ENCODE measurements at places on chromosomes 1 and 21.

DNA sequence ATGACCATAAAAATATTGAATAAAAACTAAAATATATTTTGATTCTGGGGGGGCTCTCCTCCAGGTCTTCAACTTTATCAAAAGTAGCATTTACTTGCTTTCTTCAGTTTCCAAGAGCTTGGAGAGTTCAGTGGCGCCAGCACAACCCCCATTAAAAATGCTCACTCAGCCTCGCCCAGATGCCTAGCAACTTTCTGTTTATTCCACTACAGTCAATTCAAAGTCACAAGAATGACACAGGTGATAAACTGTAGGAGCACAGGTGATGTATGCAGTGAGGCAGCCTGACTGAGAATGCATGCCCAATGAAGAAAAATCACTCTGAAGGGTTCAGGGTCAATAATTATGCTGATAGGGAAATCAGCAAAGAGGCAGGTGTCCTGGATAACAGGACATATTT lies 159.4 kb upstream of the ATP1B1 start:
- no peak for DNase-seq

- DNase-seq = no peak
Observed at GRCh38 chr1:54649130-54649898, 7.7 kb downstream of the MROH7 start.

DNA sequence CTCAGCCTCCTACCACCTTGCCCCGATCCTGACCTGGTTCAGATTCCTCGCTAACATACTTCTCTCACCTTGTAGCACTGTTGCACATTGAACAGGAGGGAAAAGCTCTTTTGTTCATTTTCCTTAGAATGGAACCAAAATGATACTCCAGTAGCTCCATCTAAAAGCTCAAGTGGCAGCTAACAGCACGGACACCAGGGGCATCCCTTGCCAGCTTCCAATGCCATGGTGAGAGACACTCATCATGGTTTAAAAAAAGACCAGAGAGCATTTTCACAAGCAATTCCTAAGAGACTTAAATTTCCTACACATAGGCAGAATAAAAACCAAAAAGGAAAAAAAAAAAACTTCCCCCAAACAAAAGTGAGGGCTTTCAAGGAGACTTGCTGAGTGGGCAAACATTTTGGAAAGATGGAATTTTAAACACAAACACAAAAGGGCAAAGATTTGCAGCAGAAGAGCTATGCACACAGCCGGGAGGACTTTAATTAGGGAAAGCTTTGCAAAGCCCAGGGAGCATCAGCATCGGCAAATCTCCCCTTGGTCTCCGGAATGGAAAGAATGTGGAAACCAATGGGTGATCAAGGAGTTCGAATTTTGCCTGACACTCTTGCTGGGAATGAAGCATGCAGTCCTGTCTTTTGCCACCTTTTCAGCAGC lies 84.3 kb downstream of the CAPZB start:
- DNase-seq = no peak

GRCh38 chr21:44365251-44365966 lies 12.0 kb downstream of the TRPM2 start:
- DNase-seq = no peak

Data from stimulated activated CD8-positive, alpha-beta memory T cell treated with anti-CD3 and anti-CD28 coated beads, Interleukin-7, amount 100 ng/mL, for 24 hours (primary cell).